Left lung (tissue), 14 donors: ENCODE measurements at places on chromosomes 5 and 9. TPM values are rescaled to one million over a fixed set of nuclear protein-coding genes. Genes with fewer than 3 reads are reported as not detected.

Gene MRPL41
- total RNA-seq: 49.1 TPM

Gene NME5
- 5.9 TPM for total RNA-seq

Gene FOXD4L4
- 0.50 TPM for total RNA-seq

Gene TLR4
- 62.1 TPM for total RNA-seq

Gene COL15A1
- 42.7 TPM for total RNA-seq

Gene SLC34A3
- not detected for total RNA-seq

Gene HRH2
- total RNA-seq: 22.0 TPM

Gene LMX1B
- 0.05 TPM for total RNA-seq

Gene PPWD1
- total RNA-seq: 29.4 TPM

Gene GCNT4
- 1.7 TPM for total RNA-seq

Gene INSL4
- total RNA-seq: not detected

Gene TOR4A
- total RNA-seq: 31.8 TPM

Gene CAMK4
- total RNA-seq: 1.0 TPM

Gene AK8
- 1.9 TPM for total RNA-seq

Gene ADGRV1
- total RNA-seq: 35.4 TPM

Gene ARHGEF28
- total RNA-seq: 10.5 TPM

Gene ARL10
- 6.0 TPM for total RNA-seq

Gene RAD50
- 35.3 TPM for total RNA-seq

Gene C9orf153
- total RNA-seq: not detected

Gene PDZD2
- 49.8 TPM for total RNA-seq

Gene DNAJC18
- total RNA-seq: 10.0 TPM

Gene PITX1
- total RNA-seq: 0.18 TPM

Gene ABLIM3
- total RNA-seq: 35.3 TPM

Gene RUFY1
- 47.9 TPM for total RNA-seq

Gene PTPN3
- 15.1 TPM for total RNA-seq

Gene CRAT
- total RNA-seq: 16.8 TPM

Gene HSPB3
- total RNA-seq: 1.1 TPM

Gene RLN2
- total RNA-seq: 0.55 TPM

Gene GABRA1
- total RNA-seq: not detected

Gene TRPM6
- total RNA-seq: 0.82 TPM

Gene SPATA6L
- total RNA-seq: 10.1 TPM

Gene GBGT1
- 45.1 TPM for total RNA-seq

Gene NSD1
- 79.7 TPM for total RNA-seq

Gene SNAPC3
- 39.3 TPM for total RNA-seq

Gene TGFBI
- total RNA-seq: 222 TPM

Gene OCLN
- 85.7 TPM for total RNA-seq

Gene LHX2
- not detected for total RNA-seq

Gene TNFSF8
- 2.1 TPM for total RNA-seq

Gene IQGAP2
- total RNA-seq: 29.1 TPM

Gene CTNND2
- 1.2 TPM for total RNA-seq

Gene HTR4
- total RNA-seq: not detected
